Dermis microvascular lymphatic vessel endothelial cell (primary cell): ENCODE measurements at places on chromosomes 7 and 10. TPM values are rescaled to one million over a fixed set of nuclear protein-coding genes. Genes with fewer than 3 reads are reported as not detected.

ANKRD22 gene
- total RNA-seq = not detected in 2 replicates

TMEM225B gene
- total RNA-seq = 0.13 and 0.25 TPM in 2 replicates

UPK3B gene
- 0.13 and 0.38 TPM in 2 replicates for total RNA-seq

MAT1A gene
- total RNA-seq = not detected in 2 replicates

MTERF1 gene
- total RNA-seq = 5.1 and 5.4 TPM in 2 replicates

SYT15B gene
- 0.26 and 0.89 TPM in 2 replicates for total RNA-seq

SSMEM1 gene
- not detected in 2 replicates for total RNA-seq

GRCh38 chr10:4867520-4868356, 41.7 kb downstream of the AKR1E2 start:
- DNase-seq = peak; percentile 57

GRCh38 chr7:142939226-142939910, at the start of gene LLCFC1:
Gene LLCFC1 (plus strand): TSS chr7:142939484. CDS start chr7:142939622, 138 bp downstream.
- no peak for DNase-seq

- no peak for DNase-seq
Observed at GRCh38 chr7:5662828-5663227, 118.6 kb downstream of the RNF216 start.

GRCh38 chr7:136062625-136063325, 85.6 kb upstream of the MTPN start:
- no peak for DNase-seq

- DNase-seq = no peak
Observed at GRCh38 chr7:50531928-50532327, 33.3 kb downstream of the DDC start.

DNA sequence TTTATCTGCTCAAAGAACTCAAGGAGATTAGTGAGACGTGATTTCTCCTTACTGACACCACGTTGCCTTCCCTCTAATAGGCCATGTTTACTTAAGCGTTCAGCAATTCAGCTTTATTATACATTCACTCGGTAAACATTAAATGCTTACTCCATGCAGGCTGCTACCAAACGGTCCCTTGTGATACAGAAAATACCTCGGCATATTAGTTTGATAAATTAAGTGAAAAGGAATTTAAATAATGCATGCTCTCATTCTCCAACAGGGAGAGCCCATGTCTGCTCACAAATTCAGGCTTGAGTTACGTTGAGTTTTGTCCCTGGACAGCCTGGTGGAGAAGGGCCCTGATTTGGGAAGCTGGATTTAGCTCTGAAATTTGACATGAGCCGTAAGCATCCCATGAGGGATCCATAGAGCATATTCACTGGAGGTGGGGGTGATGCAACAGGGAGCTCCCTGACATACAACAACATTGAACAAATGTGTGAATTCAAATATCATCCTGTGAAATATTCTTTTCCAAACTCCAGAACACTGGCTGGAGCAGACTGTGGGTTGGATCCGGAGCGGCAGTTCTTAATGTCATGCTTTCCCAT, 86.3 kb downstream of the TBXAS1 start:
- no peak for DNase-seq

DNA sequence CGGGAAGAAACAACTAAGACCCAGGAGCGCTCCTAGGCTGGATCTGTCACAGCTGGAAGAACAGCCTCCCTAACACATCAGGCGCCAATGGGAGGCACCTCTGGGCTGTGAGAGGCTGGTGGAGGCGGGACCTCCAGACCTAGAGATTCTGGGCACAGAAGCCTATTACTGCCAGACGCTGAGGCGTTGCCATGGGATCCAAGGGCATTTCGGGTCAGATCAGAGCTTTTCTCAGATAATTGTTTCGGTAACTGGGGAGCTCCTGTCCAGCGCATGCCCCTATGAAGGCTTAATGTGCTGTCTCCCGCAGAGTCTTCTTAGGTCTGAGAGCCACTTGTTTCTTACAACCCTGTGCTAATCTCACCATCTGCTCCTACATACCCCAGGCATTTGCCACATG, 339.2 kb downstream of the ZNF716 start:
- no peak for DNase-seq

DNA sequence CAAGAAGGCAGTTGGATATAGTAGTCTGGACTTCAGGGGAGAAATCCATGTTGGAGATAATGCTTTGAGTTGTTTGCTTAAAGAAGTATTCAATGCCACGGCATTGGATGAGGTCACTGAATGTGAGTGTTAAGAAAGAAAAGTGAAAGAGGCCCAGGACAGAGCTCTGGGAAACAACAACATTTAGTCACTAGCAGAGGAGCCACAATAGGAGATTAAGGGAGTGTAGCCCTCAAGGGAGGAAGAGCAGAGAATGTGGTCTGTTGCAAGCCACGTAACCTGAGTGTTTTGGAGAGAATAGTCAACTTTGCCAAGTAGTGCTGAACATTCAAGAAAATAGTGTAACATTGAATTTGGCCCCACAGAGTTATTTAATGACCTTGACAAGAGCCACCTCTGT, 114.7 kb downstream of the MYO3A start:
- DNase-seq = no peak

- no peak for DNase-seq
Observed at GRCh38 chr7:138527746-138528223, 67.7 kb downstream of the TRIM24 start.

GRCh38 chr7:24709585-24710360, 47.5 kb downstream of the GSDME start:
- no peak for DNase-seq

GRCh38 chr10:58723966-58724365, 211.3 kb downstream of the BICC1 start:
- no peak for DNase-seq

DNA sequence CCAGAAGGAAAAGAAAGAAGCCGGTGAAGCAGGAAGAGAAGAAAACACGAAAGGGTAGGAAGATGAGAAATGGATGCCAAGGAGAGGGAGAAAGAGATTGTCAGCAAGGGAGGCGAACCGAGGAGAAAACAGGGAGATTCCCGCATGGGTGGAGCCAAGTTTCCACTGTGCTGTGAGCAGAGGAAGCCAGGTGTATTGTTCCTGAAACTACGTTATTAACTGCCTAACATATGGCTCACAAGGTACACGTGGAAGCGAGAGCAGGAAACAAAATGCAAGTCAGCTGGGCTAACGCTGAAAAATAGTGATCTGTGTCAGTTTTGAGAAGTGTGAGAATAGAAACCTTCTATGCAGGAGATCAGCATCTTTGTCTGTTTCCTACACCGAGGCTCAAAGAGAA, 20.4 kb upstream of the HIPK2 start:
- DNase-seq = no peak

DNA sequence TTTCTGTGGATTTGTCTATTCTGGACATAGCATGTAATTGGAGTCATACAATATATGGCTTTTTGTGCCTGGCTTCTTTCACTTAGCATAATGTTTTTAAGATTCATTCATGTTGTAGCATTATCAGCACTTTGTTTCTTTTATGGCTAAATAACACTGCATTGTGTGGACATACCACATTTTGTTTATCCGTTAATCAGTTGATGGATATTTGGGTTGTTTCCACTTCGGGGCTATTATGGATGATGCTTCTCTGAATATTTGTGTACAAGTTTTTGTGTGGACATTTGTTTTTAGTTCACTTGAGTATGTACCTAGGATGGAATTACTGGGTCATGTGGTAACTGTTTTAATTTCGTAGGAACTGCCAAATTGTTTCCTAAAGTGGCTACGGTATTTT, 6.4 kb downstream of the LCOR start:
- no peak for DNase-seq

- no peak for DNase-seq
Observed at GRCh38 chr10:106863549-106863948, 301.0 kb downstream of the SORCS1 start.

- no peak for DNase-seq
Observed at GRCh38 chr7:137953043-137953664, 48.7 kb downstream of the CREB3L2 start.

- DNase-seq = peak; percentile 21
Observed at GRCh38 chr10:132508581-132509443, 28.8 kb upstream of the INPP5A start.

- DNase-seq = no peak
Observed at GRCh38 chr10:29710128-29710527, 75.4 kb upstream of the SVIL start.

- DNase-seq = no peak
Observed at GRCh38 chr10:11863353-11864109, 40.4 kb downstream of the PROSER2 start.
